Ureter (tissue), 1 donor: ENCODE measurements at places on chromosomes 3 and 15. TPM values are rescaled to one million over a fixed set of nuclear protein-coding genes. Genes with fewer than 3 reads are reported as not detected.

GRCh38 chr15:47786371-47786770 is 69.1 kb downstream of the SEMA6D start:
- no peak for DNase-seq

Gene SRGAP3
- total RNA-seq: 51.2 TPM

DNA sequence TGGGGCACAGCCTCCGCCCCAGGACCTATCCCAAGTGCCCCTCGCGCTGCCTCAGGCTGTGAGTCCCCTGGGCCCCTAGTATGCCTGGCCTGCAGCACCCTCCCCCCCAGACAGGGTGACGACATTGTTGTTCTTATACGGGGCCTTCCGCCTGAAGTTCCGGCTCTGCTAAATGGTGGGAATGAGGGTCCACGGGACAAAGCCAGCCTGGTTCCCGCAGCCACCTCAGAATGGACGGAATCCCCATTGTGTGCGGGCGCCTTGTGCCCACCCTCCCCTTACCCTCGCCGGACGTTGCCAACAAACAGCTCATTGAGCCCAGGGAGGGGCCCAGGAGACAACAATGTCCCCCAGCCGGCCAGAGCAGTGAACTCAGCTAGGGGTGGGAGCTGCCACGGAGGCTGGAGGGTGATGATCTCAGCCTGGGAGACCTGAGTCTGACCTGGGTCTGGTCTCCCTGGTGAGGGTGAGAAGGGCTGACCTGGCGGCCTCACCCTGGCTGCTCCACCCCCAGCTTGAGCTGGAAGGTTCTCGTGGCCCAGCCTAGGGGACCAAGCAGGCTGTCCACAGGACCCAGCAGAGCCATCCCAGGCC is 10.2 kb upstream of the DLL4 start:
- DNase-seq: no peak

GRCh38 chr3:53795176-53795575 is 51.0 kb downstream of the CHDH start:
- DNase-seq: no peak

Gene OXTR
- 0.49 TPM for total RNA-seq

DNA sequence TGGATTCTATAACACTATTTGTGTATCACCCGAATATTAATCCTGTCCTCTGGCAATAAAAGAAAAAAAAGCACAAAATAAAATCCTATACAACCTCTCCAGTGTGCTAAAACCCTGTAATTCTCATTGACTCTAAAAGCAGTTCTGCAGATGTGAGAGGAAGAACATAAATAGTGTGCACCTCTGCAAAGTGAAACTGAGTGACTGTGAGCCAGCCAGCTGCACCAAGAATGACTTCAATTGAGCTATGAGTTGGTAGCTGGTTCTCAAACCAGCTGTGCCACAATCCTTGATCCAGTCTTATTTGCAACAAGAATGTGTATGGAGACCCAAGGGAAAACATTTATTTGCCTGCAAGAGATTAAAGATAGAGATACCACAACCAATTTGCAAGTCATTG is 31.2 kb upstream of the COL8A1 start:
- no peak for DNase-seq
